ENCODE measurements at places on chromosomes 12 and 14.

GRCh38 chr14:72000907-72001306 is 68.7 kb downstream of the RGS6 start:
- DNase-seq: no peak

DNA sequence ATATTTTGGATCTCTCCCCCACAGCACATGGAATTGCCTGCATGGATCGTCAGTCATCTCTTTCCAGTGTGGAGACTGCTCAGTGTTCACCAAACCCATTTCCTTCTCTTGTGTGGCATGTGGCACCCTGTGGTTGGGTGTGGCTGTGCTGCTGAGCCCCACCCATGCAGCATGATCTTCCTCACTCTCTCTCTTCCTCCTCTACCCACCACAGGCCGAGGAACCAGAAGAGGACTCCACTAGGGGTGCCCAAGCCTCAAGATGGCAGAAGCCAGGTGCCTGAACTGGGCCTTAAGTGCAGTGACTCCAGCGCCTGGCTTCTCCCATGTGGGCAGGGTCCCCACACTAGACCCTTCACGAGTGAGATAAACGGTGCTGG is 66.8 kb upstream of the GPR68 start:
- DNase-seq: peak; percentile 71

GRCh38 chr14:55910601-55911243 is 207.5 kb upstream of the PELI2 start:
- DNase-seq: no peak

DNA sequence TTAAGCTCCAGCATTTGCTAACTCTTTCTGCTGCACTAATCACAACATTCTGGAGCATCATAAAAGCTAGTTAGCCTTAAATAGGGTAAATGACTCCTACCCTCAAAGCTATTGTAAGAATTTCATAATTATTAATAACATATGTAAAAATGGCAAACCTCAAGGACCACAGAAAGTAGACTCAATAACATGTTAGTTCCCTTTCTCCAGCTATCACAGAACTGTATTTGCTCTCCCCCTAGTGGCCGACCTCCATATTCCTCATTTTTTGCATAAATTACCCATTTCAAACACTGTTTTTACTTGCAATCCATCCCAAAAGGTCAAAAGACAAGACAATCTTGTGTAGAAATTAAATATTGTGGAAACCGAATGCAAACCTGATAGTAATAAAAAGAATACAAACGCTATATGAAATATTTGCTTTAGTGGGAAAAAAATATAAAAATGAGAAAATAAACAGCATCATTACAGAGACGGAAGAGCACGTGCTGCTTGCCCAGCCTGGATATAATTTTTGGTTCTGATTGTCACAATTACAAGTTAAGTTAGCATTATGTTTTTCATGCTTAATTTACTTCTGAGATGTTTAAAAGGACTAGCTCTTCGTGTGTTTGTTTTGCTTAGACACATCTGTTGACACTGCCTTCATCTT is 97.9 kb downstream of the RERGL start:
- DNase-seq: peak; percentile 45

DNA sequence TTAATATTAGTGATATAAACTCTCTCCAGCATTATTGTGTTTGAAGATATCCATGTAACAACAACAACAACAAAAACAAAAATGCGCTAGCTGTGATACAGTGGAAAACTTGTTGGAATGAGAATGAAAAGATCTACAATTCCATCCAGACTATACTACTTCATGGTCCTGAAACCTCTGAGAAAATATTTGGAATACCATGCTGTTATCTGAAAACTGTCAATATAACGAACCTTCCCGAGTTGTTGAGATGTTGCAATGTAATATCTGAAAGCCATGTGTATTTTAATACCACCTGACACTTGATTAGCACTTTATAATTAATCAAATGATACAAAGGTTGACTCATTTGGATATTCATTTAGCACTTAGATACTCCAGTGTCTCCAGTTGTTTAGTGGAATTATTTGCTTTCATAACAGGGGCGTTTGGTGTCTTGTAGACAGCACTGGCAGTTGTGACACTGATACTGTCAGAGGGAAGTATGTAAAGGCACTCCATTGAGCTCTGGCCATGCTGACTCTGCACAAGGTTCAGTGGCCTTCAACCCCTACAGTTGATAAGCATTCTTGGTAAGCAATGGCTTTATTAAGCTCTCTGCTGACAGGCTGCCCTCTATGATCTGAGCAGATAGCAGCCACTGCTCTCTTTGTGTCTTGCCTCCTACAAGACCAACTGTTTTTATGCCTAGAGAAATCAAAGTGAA is 447.1 kb upstream of the SEL1L start:
- no peak for DNase-seq

GRCh38 chr12:87469295-87469694 is 559.9 kb downstream of the C12orf50 start:
- DNase-seq: no peak

- DNase-seq: no peak
Observed at GRCh38 chr12:41213107-41213506, 25.0 kb downstream of the PDZRN4 start.

DNA sequence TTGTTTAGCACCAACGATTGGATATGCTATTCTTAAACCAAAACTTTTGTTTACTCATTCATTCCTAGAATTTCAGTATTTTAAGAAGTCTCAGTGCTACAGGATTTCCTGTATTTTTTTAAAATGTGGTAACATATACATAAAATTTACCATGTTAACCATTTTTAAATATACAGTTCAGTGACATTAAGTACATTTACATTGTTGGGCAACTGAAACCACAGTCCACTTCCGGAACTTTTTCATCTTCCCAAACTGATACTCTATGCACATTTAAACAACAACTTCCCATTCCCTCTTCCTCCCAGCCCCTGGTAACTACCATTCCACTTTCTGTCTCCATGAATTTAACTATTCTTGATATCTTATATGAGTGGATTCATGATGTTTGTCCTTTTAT is 30.3 kb downstream of the PDE3A start:
- no peak for DNase-seq

DNA sequence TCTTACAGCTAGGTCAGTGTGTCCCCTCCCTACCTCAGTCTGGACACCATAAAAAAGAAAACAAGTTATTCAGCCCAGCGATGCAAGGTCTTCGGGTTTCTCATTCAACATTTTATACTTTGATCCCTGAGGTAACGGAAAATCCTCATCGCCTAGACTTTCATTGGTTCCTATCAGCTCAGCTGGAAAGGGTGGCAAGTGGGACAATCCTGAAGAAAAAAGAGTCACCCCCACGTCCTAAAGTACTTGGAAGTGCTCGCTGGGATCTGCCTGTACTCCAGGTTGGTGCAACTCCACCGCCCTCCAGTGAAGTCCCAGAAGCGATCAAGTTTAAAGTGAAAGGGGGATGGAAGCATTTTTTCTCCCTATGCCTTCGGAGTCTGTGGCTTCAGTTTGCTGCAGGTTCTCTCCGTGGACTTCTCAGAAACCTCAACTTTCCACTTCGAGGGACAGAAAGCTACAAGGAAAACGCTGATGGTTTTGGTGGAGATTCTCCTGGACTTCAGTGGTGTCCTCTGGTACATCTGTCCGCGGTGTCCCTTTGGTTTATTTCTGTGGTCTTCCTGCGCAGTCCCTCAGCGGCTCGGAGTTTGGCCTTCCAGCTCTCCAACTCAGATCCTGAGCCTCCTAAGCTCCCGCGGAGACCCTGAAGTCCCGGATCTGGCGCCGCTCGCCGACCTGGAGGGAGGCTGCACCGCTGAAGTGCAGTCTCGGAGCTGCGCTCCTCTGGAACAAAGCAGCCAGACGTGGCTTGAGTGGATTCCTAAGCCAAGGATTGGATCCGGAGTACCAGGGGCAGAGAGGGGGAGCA is 1.8 kb upstream of the LRFN5 start:
- DNase-seq: no peak

- DNase-seq: no peak
Observed at GRCh38 chr12:88578276-88579160, 1.8 kb downstream of the KITLG start.

DNA sequence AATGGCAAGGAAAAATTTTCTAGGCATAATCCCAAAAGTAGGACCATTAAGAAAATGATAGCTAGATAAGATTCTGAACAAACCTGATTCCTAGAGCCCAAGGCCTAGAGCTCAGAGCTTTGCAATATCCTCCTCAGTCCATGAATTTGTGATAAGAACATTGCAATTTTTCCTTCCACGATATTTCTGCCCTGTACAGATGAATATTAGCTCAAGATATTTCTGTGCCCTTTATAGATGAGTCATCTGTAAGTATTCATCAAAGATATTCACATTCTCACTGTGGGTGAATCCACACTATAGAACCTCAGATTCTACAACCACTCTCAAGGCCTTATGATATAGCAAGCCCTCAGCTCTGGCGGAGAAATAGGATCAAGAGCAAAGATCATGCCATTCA is 37.5 kb downstream of the EAPP start:
- no peak for DNase-seq

GRCh38 chr12:132617822-132618682 is 524 bp upstream of the P2RX2 start:
- no peak for DNase-seq

DNA sequence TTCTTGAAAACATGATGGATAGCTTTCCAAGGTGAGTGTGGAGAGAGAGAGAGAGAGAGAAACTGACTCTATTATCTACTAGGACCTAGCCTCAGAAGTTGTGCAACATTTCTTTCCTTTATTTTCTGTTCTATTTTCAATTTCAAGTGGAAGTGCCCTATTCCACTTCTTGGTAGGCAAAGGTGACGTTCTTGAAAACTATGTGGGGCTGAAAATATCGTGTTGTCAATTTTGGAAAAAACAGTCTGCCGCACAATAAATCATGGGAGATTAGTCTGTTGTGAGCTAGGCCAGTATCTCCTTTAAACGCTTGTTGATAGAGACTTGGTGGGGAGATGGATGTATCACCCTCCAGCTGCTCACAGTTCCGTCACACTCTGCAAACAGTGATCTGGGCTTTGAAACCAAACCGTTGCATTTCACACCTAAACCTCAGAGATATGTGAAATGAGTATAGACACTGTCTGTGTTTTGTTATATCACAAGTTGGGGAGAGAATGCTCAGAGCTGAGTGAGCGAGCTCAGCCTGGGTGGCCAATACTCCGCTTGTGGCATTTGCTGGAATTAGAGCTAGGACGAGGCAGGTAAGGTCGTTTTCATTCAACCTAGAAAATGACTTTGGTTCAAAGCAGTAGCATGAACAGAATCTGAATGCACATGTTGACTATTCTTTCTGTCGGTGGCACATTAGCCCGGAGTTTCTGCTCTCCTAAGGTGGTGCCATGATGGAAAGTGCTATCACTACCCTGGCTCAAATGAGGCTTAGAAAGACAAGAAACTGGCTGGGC is 75.1 kb upstream of the ST8SIA1 start:
- DNase-seq: no peak

DNA sequence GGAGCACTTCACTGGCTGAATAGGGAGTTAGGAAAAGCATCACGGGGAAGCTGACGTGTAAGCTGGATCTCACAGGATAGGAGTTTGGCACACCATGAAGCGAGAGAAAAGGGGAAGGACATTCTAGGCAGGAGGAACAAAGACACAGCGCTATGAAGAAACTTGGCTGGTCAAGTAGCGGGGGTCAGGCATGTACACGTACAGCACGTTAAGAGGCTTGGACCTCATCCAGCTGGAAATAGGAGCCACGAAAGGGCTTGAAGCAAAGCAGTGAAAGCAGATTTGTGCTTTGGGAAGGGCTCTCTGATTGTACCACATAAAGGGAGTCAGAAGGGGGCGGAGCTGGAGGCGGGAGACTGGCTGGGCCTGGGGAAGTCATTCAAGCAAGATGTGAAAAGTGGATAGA is 19.6 kb upstream of the GALNT8 start:
- no peak for DNase-seq

DNA sequence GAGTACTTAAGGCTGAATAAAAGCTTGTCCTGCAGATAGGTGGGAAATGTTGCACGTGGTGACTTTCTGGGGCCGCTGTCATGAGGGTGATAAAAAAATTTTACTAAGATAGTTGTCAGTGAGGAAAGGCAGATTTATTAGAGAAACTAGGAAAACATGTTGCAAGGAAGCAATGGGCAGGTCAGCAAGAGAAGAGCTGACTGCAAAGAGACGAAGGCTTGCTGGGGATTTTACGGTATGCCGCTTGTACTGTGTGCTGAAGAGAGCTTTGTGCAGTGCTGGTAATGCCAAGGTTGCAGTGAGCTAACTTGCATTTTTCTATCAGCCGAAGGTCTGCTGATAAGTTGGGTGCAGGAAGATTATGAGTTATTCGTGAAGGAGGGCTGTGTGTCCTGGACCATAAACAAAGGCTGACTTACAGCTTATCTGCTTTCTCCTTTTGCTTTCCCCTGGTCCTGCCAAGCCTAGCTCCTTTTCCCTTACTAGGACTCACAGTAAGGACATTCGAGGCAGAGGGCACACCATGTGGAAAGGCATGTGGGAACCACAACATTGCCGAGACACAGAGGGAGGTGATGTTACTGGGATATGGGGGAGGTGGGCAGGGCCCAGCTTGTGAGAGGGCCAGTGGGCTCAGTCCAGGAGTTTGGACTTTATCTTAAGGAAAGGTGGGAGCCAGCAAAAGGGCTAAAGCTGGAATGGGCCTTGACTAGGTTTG is 7.4 kb upstream of the CCDC88C start:
- DNase-seq: no peak

DNA sequence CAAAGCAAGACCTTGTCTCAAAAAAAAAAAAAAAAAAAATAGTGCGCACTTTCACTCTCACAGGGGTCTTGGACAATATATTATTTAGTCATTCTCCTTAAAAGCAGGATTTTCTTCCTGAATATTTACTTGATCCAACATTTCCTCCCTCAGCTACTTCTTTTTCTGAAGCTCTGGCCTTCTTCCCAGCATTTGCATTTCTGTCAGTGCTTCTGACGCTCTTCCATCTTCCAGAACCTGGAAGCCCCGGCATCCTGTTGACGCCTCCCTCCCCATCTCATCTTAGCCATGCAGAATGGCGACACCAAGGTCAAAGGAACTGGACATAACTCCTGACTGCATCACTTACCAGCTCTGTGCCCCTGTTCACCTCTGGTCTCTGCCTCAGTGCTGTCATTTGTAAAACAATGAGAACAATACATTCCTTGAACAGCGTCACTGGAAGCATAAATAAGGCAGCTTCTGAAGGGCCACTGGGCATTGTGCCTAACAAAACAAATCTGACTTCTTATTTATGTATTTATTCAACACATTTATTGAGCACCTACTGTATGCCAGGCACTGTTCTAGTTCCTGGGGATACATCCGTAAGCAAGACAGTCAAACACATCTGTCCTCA is 90.9 kb upstream of the MDM1 start:
- no peak for DNase-seq

- no peak for DNase-seq
Observed at GRCh38 chr14:105746124-105746514, 219.7 kb downstream of the TMEM121 start.

DNA sequence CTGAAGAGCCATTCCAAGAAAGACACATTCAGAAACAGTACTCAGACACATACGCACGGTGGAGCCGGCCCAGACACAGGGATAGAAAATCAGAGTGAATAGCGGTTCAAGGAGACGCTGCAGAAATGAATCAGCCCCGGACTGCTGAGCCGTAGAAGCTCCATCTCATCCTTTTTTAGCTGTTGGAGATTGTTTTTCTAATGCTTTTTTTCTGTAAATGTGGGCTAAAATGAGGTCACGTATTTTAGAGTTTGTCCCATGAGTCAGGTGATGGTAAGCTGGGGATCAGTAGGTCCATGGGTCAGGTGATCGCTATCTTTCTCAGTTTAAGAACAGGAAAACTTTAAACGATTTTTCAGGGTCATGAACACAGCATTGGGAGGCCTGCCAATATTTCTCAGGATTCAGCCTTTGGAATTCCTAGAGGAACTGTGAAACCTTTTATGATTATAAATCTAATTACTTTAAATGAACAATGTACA is 202.4 kb downstream of the ITPR2 start:
- no peak for DNase-seq

All from Jurkat, Clone E6-1 (cell line).